A549 treated with CpdA at 1 μM for 4 hours (cell line): ENCODE measurements at places on chromosomes 5 and 9. TPM values are rescaled to one million over a fixed set of nuclear protein-coding genes. Genes with fewer than 3 reads are reported as not detected.

PCA3 gene
- total RNA-seq, result not detected in 5 replicates

ENDOG gene
- total RNA-seq, result 13.5 to 31.4 TPM (median 28.3 TPM) in 5 replicates

TAF11L5 gene
- total RNA-seq, result not detected in 5 replicates

CDK7 gene
- 60.2 to 72.4 TPM (median 62.0 TPM) in 5 replicates for total RNA-seq

PRLR gene
- 0.08 to 0.15 TPM (median 0.11 TPM) in 4 of 5 replicates, not detected in the other for total RNA-seq

PCDHB12 gene
- total RNA-seq, result 0.07 TPM in 1 of 5 replicates, not detected in the others

GABRA6 gene
- total RNA-seq, result not detected in 5 replicates

IL13 gene
- total RNA-seq, result 0.07 TPM in 1 of 5 replicates, not detected in the others

SLC34A1 gene
- total RNA-seq, result not detected in 5 replicates

FBXO10 gene
- total RNA-seq, result 5.8 to 7.8 TPM (median 7.3 TPM) in 5 replicates

DDX31 gene
- total RNA-seq, result 27.0 to 32.2 TPM (median 28.1 TPM) in 5 replicates

EEIG1 gene
- total RNA-seq, result 65.8 to 85.4 TPM (median 74.9 TPM) in 5 replicates

KIF4B gene
- 0.01 to 0.02 TPM (median 0.02 TPM) in 3 of 5 replicates, not detected in the others for total RNA-seq

PCAT7 gene
- total RNA-seq, result 0.71 to 1.1 TPM (median 0.80 TPM) in 5 replicates

MAN2A1 gene
- total RNA-seq, result 11.8 to 16.8 TPM (median 15.0 TPM) in 5 replicates

AGXT2 gene
- total RNA-seq, result not detected in 5 replicates

CA9 gene
- total RNA-seq, result 3.0 to 9.1 TPM (median 5.3 TPM) in 5 replicates

PDLIM4 gene
- 0.26 to 0.43 TPM (median 0.35 TPM) in 4 of 5 replicates, not detected in the other for total RNA-seq

PKD2L2 gene
- 0.03 to 0.26 TPM (median 0.05 TPM) in 3 of 5 replicates, not detected in the others for total RNA-seq

IL5 gene
- not detected in 5 replicates for total RNA-seq

SERF1A gene
- 0.74 to 2.3 TPM (median 1.3 TPM) in 5 replicates for total RNA-seq

NFIB gene
- 7.6 to 10.8 TPM (median 9.9 TPM) in 5 replicates for total RNA-seq

NEUROG1 gene
- not detected in 5 replicates for total RNA-seq

ISL1 gene
- total RNA-seq, result 0.09 TPM in 1 of 5 replicates, not detected in the others

TPD52L3 gene
- total RNA-seq, result not detected in 5 replicates

RETREG1 gene
- 1.5 to 2.6 TPM (median 2.3 TPM) in 5 replicates for total RNA-seq

GAS1 gene
- 0.05 to 0.13 TPM (median 0.10 TPM) in 5 replicates for total RNA-seq

KIF20A gene
- total RNA-seq, result 42.5 to 52.9 TPM (median 47.0 TPM) in 5 replicates

IQGAP2 gene
- total RNA-seq, result 1.1 to 1.7 TPM (median 1.3 TPM) in 5 replicates

CAMK4 gene
- 0.01 to 0.13 TPM (median 0.09 TPM) in 3 of 5 replicates, not detected in the others for total RNA-seq

LRRTM2 gene
- not detected in 5 replicates for total RNA-seq

SNCB gene
- 1.0 to 1.4 TPM (median 1.2 TPM) in 5 replicates for total RNA-seq

FOXD4L4 gene
- 0.08 TPM in 2 of 5 replicates, not detected in the others for total RNA-seq

HDAC3 gene
- total RNA-seq, result 46.7 to 56.5 TPM (median 52.2 TPM) in 5 replicates

RNF180 gene
- 0.15 to 0.31 TPM (median 0.20 TPM) in 5 replicates for total RNA-seq

CFAP90 gene
- 0.10 to 0.59 TPM (median 0.51 TPM) in 5 replicates for total RNA-seq
